HS-27A (cell line): ENCODE measurements at places on chromosomes 12 and 14.
A peak's percentile ranks its signal among the peaks of the same experiment; 100 is the strongest.

- DNase-seq, result no peak
These were observed 293.7 kb downstream of the TTC6 start for GRCh38 chr14:37889087-37889486.

GRCh38 chr14:22255017-22255950, 333.7 kb downstream of the DAD1 start:
- DNase-seq, result no peak

DNA sequence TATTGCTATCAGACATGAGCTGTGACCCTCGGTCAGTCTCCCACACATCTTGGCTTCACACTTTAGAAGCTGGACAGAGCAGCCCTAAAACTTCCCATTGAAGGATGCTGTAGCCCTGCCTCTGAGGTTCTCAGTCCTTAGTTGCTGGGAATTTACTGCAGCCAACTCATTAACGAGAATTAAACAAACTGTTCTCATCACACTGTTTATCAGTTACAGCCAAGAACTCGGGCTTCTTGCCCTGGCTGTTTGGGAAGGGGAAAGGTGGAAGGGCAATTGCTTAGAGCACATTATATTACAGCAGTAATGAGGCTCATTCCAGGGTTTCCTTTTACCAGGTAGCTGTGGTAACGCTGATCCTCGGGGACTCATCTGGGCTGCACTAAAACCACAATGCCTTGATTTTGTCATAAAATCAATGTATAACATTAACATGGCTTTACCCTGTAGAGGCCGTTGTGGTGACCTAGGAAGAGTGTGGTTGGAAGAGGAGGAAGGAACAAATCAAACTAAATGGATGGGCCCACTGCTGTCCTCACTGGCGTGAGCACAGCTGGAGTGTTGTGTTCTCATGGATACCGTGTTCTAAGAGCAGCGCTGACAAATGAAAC, 87.1 kb downstream of the GPR135 start:
- no peak for DNase-seq

GRCh38 chr12:23108957-23109356, 484.0 kb downstream of the ETNK1 start:
- DNase-seq, result no peak

DNA sequence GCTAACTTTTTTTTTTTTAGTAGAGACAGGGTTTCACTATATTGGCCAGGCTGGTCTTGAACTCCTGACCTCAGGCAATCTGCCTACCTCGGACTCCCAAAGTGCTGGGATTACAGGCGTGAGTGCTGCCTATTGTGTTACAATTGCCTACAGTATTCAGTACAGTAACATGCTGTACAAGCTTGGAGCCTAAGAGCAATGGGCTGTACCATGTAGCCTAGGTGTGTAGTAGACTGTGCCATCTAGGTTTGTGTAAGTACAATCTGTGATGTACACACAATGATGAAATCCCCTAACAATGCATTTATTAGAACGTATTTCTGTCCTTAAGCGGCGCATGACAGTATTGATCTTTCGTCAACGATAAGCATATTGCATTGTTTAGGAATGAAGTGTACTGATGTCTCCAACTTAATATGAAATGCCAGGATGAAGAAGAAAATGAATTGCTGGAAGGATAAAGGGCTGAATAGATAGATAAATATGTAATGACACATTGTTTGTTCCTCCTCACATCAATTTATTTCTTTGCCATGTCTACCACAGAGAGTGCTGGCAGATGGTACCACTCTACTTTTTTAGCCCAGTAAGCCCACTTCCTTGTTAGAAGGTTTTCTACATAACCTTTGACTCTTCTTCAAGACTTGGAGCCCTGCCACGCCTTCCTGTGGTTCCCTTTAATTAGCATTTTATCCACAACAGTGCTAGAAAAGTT, 467.5 kb downstream of the VRK1 start:
- DNase-seq, result no peak

DNA sequence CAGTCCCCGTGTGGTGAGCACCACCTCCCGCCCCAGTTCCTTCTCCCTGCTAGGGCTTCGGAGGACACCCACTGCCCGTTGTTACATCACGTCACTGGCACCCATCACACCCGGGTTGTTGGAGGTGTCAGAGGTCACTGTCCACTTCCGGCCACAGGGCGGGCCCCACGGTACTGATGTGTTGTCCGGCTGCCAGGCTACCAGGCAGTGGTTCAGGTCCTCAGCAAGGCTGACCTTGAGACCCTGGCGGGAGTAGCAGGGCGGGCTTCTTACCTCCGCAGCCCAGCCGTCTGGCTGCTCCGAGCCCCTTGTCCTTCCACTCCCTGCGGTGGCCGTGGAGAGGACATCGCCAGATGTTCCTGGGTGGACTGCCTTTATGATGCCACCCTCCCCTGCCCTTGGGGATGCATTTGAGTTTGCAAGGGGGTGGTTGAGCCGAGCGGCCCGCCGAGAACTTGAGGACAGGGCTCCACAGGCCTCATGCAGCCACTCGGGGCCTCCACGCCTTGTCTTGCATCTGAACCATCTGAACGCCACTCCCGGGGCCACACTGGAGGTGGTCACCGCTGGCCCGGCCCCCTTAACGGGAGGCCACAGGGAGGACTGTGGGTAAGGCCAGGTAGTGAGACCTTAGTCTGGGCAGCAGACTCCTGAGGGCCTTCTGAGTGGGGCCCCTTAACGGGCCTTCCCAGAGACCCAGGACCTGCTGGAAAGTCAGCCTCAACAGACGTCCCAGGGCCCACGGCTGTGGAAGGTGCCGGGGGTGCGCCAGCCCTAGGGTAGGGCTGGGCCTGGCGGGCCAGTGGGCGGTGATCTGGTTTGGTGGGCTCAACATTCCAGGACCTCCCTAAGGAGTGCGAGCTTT, 27.1 kb upstream of the PLD4 start:
- DNase-seq, result no peak

DNA sequence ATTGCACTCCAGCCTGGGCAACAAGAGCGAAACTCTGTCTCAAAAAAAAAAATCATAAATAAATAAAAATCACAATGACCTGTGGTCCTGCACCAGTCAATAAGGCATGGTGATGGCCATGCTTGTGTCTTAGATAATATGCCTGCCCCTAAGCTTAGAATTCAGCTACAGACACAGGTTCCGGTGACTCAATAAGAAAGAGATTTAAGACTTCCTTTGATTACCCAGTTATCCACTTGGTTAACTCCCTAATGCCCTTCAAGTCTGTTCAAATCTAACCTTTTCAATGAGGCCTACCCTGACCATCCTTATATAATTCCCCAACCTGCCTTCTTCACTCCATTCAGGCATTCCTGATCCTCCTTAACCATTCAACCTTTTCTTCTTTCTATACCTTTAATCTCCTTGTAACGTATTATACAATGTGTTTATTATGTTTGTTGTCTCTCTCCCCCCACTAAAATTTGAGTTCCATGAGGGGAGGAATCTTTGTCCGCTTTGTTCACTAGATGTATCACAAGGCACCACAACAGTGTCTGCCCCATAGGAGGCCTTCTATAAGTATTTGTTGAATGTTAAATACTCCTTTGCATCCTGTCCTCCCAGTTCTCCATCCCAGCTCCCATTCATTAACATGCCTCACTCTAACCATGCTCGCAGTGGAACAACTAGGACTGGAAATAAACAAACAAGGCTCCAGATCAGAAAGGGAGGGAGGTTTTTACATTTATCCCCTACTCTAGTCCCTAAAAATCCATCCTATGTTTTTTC, 8.9 kb downstream of the MAP4K5 start:
- no peak for DNase-seq

DNA sequence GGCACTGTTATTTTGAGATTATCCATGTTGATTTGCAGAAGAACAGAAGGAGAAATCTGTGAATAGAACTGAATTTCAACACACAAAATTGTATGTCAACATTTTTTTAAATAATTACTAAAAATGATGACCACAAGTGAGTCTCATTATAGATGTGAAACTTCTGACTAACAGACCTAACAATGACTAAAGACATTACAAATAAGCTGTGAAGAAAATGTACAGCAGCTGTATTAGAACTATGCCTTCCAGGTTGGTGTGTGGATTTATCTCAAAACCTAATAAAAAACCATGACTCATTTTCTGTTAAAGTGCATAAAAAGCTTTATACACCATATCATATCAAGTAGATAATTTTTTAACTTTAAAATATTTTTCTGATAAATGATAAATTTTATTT, 22.5 kb upstream of the FOXG1 start:
- no peak for DNase-seq

DNA sequence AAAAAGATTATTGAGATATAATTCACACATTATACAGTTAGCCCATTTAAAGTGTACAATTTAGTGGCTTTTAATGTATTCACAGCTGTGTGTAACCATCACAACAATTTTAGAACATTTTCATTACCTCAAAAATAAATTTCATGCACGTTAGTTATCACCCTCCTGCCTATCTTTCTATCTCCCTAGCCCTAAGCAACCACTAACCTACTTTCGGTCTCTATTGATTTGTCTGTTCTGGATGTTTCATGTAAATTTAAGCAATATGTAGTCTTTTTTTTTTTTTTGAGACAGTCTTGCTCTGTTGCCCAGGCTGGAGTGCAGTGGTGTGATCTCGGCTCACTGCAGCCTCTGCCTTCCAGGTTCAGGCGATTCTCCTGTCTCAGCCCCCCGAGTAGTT, 439.4 kb downstream of the PCNX1 start:
- no peak for DNase-seq

DNA sequence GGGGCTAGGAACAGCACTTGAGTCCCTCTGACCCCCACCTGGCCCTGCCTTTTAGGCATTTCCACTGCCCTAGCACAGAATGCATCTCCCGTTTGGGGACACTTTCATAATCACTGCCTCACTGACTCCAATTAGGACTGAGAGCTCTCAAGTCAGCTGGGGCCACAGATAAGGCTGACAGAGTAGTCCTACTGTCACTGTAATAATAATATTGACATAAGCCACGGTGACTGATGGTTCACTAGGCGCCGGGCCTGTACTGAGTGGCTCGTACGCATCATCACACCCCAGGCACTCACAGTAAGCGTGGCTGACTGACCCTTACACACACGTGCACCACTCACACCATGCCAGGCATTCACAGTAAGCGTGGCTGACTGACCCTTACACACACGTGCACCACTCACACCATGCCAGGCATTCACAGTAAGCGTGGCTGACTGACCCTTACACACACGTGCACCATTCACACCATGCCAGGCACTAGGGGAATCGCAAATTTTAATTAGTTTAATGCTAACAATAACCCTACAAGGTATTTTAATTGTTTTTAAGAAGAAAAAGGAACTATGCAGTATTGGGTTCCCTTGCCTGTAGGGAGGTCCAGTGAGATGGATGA, 87.7 kb downstream of the CHGA start:
- DNase-seq, result no peak

DNA sequence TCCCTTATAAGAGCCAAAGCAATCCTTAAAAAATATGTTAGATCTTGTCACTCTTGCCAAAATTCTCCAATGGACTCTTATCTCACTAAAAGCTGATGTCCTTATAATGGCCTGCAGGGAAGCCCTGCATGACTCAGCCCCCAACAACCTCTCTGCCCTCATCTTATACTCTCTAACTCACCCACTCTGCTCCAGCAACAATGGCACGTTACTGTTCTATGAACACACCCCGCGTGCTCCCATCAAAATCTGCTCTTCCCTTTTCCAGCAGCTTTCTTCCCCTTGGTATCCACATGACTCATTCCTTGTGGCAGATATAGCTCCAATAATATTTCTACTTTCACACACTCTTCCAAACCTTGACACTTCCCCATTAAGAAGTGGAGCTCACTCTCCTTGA, 108.1 kb downstream of the DENND5B start:
- DNase-seq, result peak; percentile 51

DNA sequence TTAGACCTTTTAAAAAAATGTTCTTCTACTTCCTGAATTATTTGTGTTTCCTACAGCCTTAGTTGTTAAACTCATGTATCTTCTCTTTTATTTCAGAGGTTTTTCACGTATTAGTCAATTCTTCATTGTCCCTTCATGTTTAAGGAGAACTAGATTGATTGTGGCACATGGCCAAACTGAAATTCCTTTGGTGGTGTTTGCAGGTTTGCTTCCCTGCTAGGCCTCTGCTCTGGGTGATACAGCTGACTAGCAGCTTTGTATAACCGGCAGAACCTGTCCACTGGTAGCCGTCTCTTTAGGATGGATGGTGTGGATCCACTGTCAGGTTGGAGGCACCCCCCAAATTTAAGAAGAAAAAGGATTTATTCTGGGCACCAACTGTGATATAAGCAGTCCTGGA, 262.1 kb downstream of the FBXL14 start:
- no peak for DNase-seq

DNA sequence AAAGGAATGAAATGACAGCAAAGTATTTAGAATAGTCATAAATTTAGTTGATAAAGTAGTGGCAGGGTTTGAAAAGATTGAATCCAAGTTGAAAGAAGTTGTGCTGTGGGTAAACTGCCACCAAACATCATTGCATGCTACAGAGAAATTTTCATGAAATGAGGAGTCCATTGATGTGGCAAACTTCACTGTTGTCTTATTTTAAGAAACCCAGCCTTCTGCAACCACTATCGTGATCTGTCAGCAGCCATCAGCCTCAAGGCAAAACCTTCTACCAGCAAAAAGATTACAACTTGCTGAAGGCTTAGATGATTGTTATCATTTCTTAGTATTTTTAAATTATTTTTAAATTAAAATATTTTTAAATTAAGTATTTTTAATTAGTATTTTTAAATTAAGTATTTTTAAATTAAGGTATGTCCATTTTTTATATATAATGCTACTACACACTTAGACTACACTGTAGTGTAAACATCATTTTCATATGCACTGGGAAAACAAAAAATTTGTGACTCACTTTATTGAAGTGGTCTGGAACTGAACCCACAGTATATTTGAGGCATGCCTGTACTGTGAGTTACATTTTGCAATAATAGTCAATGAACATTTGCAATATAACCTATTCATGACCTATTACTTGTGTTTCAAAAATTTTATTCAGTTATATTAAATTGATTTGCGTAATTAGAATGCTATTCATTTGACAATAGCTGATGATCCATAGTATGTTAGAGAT, 67.2 kb upstream of the SYT1 start:
- no peak for DNase-seq

DNA sequence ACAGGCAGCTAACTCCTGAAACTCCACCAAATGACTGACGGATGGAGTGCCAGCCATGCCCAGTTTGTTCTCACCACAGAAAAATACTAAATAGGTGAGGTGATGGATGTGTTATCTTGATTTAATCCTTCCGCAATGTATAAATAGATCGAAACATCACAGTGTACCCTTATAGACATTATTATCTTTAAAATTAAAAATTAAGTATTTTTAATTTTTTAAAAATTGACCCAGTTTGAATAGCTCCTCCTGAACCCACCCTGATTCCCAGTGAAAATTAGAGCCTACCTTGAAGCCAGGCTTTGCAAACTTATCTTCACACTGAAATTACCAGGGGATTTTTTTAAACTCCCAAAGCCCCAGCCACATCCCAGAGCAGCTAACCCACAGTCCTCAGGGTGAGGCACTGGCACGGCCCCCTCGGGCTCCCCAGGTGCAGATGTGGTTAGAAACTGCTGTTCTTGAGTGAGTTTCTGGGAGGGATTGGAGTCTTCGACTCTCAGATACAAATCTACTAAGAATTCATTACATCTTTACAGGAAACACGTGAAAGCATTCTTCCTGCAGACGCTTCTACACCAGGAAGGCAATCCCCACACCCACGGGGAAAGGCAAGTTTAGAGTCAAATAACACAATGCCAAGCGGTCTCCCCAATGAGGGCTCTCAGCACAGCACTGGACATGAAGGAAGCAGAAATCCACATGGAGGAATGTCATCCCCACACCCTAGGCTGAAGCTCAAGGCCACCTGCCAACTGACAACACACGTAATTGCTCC, 126.4 kb downstream of the RIMBP2 start:
- DNase-seq, result no peak
